ENCODE measurements at places on chromosomes 6 and 20. TPM values are rescaled to one million over a fixed set of nuclear protein-coding genes. Genes with fewer than 3 reads are reported as not detected.

DNA sequence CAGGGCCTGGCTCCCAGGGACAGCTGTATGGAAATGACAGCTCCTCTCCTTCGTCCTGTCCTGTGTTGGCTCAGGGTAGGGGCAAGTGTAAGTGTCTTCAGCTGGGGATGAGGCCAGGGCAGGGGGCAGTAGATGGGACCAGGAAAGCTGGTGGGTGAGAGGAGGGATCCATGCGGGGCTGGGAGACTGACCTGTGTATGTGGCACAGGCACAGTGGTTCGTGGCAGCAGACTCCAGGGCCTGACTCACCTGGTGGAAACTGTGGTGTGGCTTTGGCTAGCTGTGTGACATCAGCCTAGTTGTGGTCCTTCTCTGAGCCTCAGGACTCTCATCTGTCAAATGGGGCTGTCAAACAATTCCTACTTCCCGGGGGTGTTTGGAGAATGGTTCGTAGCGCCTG lies 13.7 kb upstream of the SCRT2 start:
- H3K27ac ChIP-seq: no peak overlapping the region
- H3K4me3 ChIP-seq: no peak overlapping the region
- no peaks in the 10 kb centered on the region for H3K36me3 ChIP-seq
- no peak for DNase-seq
- no peaks in the 10 kb centered on the region for H3K27me3 ChIP-seq
- no peaks in the 10 kb centered on the region for H3K4me1 ChIP-seq

DNA sequence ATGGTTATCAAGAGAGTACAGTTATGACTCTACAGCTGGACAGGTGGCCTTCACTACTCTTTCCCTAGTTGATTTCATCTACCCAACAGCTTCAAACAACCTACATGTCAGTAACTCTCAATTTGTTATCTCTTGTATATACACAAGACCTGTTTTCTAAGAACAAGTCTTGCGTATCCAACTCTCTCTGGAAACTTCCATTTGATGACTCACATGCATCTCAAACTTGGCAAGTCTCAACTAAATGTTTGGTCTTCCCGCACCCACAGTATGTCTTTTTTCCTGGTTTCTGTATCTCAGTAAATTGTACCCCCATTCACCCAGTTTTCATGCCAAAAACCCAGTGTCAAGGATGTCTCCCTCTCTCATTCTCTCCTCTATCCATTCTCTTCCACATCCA lies 97.7 kb downstream of the BTBD9 start:
- no peak for DNase-seq
- H3K4me1 ChIP-seq: no peaks in the 10 kb centered on the region
- no peak overlapping the region for H3K27ac ChIP-seq
- no peaks in the 10 kb centered on the region for H3K36me3 ChIP-seq
- H3K4me3 ChIP-seq: no peak overlapping the region
- H3K27me3 ChIP-seq: no peaks in the 10 kb centered on the region

Gene KCNK5
- 9.8 TPM for total RNA-seq

Gene SLC22A7
- total RNA-seq: not detected

Gene TBXT
- not detected for total RNA-seq

DNA sequence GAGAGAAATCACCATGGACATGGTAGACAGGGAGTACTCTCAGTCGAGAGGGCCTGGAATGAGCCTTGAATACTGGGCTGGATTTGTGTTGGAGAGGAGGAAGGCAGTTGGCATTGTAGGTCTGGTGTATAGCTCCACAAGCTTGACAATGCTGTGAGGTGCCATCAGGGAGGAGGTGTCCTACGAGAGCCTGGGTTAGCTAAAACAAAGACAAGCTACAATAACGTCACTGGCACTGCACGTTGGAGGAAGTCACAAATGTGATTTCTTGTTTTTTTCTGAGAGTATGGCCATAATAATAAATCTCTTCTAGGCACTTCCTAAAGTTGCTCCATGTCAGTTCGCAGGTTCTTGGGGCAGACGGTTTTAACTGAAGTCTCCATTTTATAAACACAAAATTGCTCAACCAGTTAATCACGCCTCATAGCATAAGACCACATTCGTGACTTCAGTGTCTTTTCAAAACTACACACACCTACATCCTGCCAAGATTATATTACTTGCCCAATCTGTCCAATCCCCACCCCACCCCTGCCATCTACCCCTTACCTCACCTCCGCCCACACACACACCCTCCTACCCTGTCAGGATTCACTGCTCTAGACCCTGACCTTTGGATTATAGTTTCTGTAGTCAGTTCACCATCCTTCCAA lies 4.4 kb upstream of the HLA-DMB start:
- H3K36me3 ChIP-seq: no peaks in the 10 kb centered on the region
- H3K4me3 ChIP-seq: no peak overlapping the region
- H3K27ac ChIP-seq: no peak overlapping the region
- H3K4me1 ChIP-seq: no peaks in the 10 kb centered on the region

DNA sequence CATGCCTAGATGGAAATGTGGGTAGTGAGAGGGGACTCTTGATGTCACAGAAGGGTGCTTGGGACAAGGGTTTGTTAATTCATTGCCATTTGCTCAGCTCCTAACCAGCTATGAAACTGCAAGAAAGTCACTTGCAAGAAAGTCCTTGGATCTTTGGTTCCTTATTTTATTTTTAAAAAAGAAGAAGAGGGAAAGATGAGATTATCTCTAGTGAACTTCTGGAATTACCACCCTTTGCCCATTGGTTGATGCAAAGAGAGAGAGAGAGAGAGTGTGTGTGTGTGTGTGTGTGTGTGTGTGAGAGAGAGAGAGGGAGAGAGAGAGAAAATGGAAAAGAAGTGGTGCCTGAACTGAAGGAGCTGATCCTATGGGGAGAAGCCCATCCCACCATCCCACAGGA lies 4.6 kb upstream of the SFT2D1 start:
- H3K4me3 ChIP-seq: no peak overlapping the region
- H3K27ac ChIP-seq: no peak overlapping the region
- DNase-seq: no peak
- H3K4me1 ChIP-seq: no peaks in the 10 kb centered on the region
- H3K27me3 ChIP-seq: no peaks in the 10 kb centered on the region

GRCh38 chr20:21101453-21101931 lies 4.7 kb downstream of the LINC00237 start:
- peaks cover 4% of the 10 kb centered on the region for H3K27me3 ChIP-seq

DNA sequence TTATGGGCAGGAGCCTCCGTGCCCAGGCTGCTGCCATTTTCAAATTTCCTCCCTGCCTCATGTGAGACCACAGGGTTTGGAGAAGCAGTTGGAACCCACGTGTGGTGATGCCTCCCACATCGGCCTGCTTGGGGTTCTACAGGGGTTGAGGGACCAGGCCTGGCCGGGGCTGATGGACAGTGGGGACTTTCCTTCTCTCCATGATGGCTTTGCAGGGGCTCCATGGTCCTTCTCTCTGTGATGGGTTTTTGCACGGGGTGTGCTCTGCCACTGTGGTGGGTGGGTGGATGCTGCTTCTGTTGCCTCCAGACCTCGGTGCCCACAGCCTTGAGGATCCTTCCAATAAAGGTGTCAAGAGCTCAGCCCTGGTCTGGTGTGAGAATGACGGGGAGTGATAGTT lies 54.4 kb downstream of the ADNP start:
- H3K27me3 ChIP-seq: no peaks in the 10 kb centered on the region
- no peaks in the 10 kb centered on the region for H3K4me1 ChIP-seq
- H3K27ac ChIP-seq: no peak overlapping the region
- no peaks in the 10 kb centered on the region for H3K36me3 ChIP-seq
- no peak overlapping the region for H3K4me3 ChIP-seq
- DNase-seq: no peak

DNA sequence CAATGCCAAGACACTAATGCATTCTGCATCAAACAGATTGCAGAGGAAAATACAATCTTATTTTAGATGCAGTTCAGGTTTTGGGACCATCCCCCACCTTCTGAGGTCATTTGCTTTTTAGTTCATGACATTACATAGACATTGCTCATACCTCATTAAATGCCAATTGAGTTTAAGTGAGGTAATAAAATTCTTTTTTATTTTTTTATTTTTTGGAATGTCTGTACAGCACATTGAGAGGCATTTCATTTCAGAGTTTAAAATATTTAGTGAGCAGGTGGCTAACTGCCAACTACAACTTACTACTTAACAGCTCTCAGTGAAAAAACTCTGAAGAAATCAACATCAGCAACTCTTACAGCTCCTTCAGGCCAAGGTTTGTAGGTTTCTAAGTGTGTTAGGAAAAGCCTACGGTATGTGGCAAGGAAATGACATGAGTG lies 482.2 kb upstream of the RNF217 start:
- DNase-seq: no peak
- H3K36me3 ChIP-seq: no peaks in the 10 kb centered on the region
- H3K4me1 ChIP-seq: no peaks in the 10 kb centered on the region
- H3K27me3 ChIP-seq: no peaks in the 10 kb centered on the region

Gene TREML1
- not detected for total RNA-seq

DNA sequence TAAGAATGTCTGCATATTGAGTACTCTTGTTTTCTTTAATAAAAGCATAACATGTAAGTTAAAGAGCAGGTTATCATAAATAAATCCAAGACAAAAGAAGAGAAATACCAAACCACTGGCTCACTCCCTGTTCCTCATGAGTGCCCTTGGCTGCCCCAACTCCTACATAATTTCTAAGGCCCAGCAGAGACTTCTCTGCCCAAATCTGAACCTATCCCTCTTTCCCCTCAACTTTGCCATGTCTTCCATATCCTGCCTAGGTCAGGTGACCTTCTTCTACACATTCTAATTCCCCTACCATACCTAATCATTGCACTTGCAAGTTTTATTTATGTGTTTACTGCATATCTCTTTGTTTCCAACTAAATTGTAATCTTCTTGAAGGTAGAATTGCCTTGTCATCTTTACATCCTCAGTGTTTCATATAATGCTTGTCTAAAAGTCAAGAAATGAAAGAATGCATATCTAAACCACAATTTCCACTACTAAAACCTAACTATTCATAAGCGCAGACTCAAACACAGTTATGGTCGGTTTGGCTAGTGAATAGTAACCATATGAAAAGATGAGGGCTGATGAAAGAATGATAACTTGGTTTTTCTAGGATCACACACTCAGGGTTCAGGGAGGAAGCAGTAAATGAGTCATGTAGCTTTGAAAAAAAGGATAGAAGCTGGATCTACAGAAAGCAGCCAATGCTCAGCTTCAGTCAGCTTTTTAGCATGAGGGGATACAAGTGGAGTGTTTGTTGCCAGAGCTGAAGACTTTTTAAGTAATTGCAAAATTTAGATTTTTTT lies 53.3 kb upstream of the EYA4 start:
- no peak overlapping the region for H3K27ac ChIP-seq
- no peak overlapping the region for H3K4me3 ChIP-seq
- no peaks in the 10 kb centered on the region for H3K4me1 ChIP-seq
- H3K27me3 ChIP-seq: no peaks in the 10 kb centered on the region
- no peak for DNase-seq

DNA sequence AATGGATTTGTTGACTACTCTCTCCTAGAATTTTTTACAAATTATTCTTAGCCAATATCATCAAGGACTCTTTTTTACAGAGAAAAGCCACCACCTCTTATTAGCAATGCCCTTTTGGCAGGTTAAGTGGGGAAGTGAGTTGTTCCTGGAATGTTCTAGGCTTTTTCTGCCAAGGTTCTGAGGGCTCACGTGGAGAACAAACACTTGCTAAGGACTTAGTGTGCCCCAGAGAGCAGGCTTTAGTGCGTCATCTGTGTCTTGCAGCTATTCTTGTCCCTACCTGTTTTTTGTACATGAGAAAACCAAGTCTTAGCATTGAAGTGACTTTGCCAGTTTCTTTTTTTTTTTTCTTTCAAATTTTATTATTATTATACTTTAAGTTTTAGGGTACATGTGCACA lies 33.5 kb downstream of the CFAP61 start:
- H3K4me1 ChIP-seq: no peaks in the 10 kb centered on the region
- no peaks in the 10 kb centered on the region for H3K27me3 ChIP-seq
- DNase-seq: no peak
- no peak overlapping the region for H3K27ac ChIP-seq
- H3K36me3 ChIP-seq: no peaks in the 10 kb centered on the region

- peaks cover 1% of the 10 kb centered on the region for H3K4me1 ChIP-seq
- no peaks in the 10 kb centered on the region for H3K36me3 ChIP-seq
- H3K27me3 ChIP-seq: no peaks in the 10 kb centered on the region
- H3K4me3 ChIP-seq: no peak overlapping the region
- no peak for DNase-seq
These were observed 157.7 kb upstream of the THBS2 start for GRCh38 chr6:169411296-169411695.

Gene NTSR1
- 0.23 TPM for total RNA-seq

Gene SNAI1
- total RNA-seq: 1.7 TPM

GRCh38 chr20:38987777-38988176 lies 25.6 kb downstream of the DHX35 start:
- no peak for DNase-seq
- no peak overlapping the region for H3K27ac ChIP-seq
- H3K4me3 ChIP-seq: no peak overlapping the region
- no peaks in the 10 kb centered on the region for H3K4me1 ChIP-seq
- H3K36me3 ChIP-seq: no peaks in the 10 kb centered on the region
- no peaks in the 10 kb centered on the region for H3K27me3 ChIP-seq

GRCh38 chr20:39135885-39136544 lies 173.9 kb downstream of the DHX35 start:
- H3K4me3 ChIP-seq: no peak overlapping the region
- H3K27ac ChIP-seq: no peak overlapping the region
- no peaks in the 10 kb centered on the region for H3K4me1 ChIP-seq
- no peak for DNase-seq
- no peaks in the 10 kb centered on the region for H3K36me3 ChIP-seq

- H3K4me1 ChIP-seq: no peaks in the 10 kb centered on the region
- no peaks in the 10 kb centered on the region for H3K36me3 ChIP-seq
- H3K4me3 ChIP-seq: no peak overlapping the region
- no peak for DNase-seq
- H3K27me3 ChIP-seq: no peaks in the 10 kb centered on the region
These were observed 531.7 kb downstream of the LMBRD1 start for GRCh38 chr6:69265090-69265489.

DNA sequence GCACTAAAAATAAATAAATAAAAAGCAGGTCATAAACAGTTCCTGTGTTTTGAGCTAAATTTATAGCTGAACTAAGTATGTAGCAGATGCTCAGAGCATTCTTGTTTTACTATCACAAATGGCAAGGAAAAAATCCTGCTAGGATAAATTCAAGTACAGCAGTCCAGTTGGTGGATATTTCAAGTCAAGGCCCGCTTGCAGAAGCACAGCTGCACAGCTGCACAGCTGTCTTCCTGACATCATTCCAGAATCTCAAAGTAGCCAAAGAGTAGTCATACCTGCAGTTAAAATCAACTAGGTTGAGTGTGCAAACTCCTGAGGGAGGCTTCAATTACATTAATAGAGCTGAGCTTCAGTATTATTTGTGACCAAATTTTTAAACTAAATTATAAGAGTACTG lies 297.7 kb upstream of the MANEA start:
- no peaks in the 10 kb centered on the region for H3K36me3 ChIP-seq
- H3K4me3 ChIP-seq: no peak overlapping the region
- no peak overlapping the region for H3K27ac ChIP-seq
- H3K27me3 ChIP-seq: no peaks in the 10 kb centered on the region

GRCh38 chr6:54910431-54910884 lies 63.9 kb downstream of the FAM83B start:
- H3K27me3 ChIP-seq: no peaks in the 10 kb centered on the region
- H3K4me3 ChIP-seq: no peak overlapping the region
- no peak for DNase-seq
- no peaks in the 10 kb centered on the region for H3K36me3 ChIP-seq

GRCh38 chr6:56595490-56596122 lies 47.1 kb downstream of the DST start:
- no peak overlapping the region for H3K27ac ChIP-seq
- no peaks in the 10 kb centered on the region for H3K4me1 ChIP-seq
- DNase-seq: peak; percentile 40
- H3K27me3 ChIP-seq: peaks cover 2% of the 10 kb centered on the region
- H3K4me3 ChIP-seq: no peak overlapping the region

GRCh38 chr20:32966382-32966781 lies 37.9 kb downstream of the SUN5 start:
- H3K4me3 ChIP-seq: no peak overlapping the region
- H3K27me3 ChIP-seq: no peaks in the 10 kb centered on the region
- H3K27ac ChIP-seq: no peak overlapping the region
- no peak for DNase-seq
